Lower leg skin (tissue), 4 donors: ENCODE measurements at places on chromosomes 6 and 20.
A peak's percentile ranks its signal among the peaks of the same experiment; 100 is the strongest.

DNA sequence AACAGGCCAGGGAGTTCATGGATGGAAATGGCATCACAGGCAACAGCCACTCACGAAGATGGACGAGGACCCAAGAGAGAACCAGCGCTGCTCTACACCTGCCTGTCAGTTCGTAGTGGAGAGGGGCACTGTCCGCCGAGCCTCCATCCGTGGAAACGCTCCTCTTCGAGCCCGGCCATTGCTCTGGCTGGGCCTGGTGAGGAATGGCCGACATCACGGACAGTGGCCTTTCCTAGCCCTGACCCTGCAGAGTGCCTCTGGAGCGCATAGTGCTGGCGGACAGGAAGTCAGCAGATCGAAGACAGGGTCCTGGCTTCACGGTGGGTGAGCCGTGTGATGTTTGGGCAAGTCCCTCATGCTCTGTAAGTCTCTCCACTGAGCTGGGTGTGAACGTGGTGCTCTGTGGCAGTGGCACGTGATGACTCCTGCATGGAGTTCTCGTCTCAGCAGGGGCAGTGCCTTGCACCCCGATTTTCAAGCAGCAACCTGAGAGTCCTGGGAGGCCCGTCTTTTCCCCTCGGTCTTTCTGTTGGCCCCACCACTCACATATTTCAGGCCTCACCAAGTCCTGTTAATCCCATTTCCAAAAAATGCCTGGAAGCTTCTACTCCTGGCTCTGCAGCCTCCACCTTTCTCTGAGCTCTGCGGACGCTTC, 214.4 kb downstream of the ERMARD start:
- DNase-seq: peak; percentile 59

DNA sequence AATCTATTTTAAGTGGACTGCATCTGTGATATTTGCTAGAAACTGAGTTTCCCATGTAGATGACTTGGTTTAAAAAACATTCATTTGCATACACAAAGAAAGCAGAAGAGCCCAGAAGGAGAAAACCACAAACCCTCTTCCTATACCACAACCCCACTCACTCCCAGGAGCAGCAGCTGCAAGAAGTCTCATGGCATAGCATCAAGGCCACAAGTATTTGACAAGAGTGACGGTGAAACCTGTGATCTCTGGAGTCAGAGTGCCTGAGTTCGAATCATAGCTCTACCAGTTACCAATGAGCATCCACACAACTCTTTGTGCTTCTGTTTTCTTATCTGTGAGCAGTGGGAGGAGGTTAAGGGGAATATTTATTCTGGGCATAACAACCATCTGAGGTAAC, 44.7 kb upstream of the SIRPG start:
- DNase-seq: no peak

DNA sequence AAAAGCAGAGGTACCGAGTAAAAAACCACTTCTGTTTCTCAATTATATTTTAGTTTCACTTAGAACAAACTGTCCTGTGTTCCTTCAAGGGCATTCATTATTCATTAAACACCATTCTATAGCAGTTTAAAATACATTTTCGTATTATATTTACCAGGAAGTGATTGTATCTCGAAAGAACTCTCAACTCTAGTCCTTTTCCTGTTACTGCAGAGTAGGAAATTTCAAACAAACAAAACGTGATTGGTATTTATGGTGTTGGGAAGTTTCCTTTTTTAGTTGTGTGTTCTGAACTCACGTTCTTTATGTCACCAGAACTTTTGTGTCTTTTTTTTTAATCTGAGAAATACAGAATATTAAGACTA, 139.5 kb upstream of the BTBD3 start:
- DNase-seq: no peak

DNA sequence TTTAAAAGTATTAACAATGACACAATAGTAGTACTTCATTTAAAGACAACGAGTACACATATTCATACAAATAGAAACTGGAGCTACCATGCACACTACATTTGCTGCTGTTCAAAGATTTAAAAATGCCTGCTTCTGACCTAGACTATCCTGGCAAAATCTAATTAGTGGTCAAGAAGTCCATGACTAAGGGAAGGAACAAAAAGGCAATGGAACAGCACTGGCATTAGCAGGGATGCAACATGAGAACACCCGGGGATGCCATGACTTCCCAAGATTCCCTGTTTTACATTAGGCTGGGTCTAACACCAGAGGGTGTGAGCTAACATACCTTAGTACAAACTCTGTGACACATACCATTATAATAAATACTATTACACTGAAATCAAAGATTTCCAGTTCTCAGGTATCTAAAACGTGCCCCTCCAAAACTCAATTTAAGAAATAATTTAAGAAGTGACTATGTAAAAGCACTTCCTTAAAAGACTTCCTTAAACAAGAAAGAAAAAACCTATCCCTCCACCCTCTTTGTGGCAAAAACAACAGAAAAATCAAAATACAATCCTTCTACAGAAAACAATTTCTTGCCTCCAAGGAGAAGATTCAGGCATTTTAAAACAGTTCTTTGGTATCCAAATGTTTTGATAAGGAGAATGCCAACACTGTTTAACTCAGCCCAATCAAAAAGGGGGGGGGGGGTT, 25.5 kb downstream of the CHD6 start:
- DNase-seq: no peak

DNA sequence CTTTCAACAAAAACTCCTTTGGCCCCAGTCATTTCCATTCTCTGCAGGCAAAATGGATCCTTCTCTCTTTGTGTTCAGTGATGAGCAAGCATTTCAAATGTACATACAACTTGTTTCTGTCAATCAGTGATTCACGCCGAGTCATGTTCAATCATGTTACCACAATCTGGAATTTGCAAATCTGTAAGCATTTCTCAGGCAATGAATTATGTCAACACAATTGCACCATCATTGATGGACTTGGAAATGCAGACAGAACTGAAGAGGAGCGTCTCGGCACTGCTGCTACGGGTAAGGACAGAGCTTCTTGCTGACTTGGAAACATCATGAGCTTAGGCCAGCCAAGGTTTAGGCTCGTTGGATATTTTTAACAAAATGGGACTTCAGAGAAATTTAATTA, 132.8 kb upstream of the AGPAT4 start:
- DNase-seq: no peak

DNA sequence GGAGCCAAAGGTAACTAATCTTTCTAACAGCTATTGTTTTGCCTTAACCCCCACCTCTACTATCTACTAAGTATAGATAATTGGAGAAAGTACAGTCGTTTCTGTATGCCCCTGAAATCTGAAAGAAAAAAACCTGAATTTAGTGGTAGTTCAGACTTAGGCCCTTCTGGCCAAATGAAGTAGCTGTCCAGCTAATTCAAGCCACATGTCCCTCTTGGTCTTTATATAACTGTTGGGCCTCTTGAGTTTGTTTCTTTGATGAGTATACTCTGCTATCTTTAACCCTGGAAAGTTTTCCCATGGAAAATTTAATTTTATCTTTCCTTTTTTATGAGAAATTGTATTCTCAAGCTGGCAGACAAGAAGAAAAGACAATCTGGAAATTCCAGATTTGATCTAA, 73.0 kb upstream of the FAM8A1 start:
- DNase-seq: no peak

- no peak for DNase-seq
Observed at GRCh38 chr20:44395461-44396340, 40.2 kb downstream of the HNF4A start.

DNA sequence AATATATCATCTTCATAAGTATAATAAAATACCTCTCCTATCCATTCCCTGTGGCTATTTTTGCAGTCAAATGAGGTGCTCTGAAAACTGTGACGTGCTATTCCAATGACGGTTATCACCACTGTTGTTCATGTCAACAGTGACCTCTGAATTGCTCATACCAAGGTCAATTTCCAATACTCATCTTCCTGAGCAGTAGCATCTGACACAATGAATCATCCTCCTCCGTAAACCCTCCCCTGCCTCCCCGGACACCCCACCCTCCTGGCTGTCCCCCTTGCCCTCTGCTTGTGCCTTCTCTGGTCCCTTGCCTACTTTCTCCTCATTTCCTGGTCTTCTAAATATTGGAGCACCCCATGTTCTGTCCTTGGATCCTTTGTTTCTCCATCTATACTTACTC, 77.7 kb upstream of the SLC22A23 start:
- DNase-seq: no peak

- DNase-seq: no peak
Observed at GRCh38 chr20:19368351-19368750, 155.9 kb downstream of the SLC24A3 start.

DNA sequence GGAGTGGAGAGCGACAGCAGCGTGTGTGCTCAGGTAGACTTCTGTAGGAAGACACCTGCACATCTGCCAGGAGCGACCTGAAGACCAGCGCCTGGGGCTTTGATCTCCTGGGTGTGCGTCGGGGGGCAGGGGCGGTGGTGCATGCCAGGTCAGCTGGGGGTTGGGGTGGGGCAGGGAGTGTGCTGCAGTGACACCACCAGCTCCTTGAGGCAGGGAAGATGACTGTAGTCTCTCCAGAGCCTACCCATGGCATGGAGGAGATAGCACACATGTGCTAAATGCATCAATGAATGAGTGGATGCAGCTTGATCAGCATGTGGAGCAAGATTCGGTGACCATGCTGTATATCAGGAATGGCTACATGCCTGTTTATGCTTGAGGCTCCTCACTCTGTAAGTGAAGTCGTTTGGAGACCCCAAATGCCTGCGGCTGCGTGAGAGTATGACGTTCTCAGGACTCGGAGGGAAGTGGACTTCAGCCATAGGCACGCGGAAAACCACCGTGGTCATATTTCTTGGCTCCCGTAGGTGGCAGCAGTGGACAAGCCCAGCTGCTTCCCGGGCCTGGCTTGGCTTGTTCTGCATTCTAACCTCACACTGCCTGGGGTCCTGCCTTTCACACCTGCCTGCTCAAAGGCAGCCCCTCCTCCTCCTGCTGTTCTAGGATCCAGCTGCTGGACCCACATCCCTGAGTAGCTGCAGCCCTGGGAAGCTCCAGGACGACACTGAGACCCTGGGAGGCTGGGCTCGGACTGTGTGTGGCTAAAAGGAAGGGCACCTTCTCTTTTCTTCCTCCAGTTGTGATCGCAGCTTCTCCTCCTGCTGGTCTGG, 39.4 kb upstream of the KCNK16 start:
- peak; percentile 40 for DNase-seq

- no peak for DNase-seq
Observed at GRCh38 chr20:21520702-21521595, 7.1 kb upstream of the NKX2-2 start.

DNA sequence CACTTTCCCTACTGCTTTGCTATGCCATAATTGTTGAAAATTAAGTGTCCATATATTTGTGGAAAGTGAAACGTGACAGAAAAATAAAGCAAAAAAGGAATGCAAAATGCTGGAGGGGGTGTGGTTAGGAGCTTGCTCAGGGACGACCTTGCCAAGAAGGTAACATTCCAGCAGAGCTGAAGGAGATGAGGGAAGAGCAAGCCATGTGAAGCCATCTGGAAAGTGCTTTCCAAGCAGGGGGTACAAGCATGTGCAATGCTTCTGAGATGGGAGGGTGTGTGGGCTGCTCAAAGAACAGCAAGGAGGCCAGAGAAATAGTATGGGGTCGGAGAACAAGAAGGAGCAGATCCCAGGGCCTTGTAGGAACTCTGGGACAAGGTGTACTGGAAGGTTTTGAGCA, 161.7 kb downstream of the ISM1 start:
- no peak for DNase-seq

GRCh38 chr6:138498629-138499302, 528 bp downstream of the NHSL1 start:
- DNase-seq: no peak

DNA sequence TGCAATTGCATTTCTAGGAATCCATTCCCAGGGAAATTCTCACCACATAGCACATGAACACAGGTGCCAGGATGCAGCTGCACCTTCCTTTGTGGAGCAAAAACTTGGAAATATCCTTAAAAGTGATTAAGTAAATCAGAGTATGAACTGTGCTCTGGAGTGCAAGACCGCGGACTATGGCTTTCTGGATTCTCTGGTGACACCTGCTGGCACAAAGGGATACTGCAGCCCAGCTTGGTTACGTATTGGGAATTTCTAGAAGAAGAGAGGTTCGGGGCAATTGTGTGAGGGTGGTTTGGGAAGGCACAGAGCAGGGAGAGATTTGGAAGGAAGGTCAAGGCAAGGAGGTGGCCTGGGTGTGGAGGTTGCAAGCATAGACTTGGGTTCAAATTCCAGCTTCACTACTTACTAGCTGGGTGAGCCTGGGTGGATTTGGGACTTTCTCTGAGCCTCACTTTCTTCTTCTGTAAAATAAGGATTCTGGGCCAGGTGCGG, 15.9 kb upstream of the PEDS1 start:
- DNase-seq: peak; percentile 97

- DNase-seq: no peak
Observed at GRCh38 chr6:31190488-31190887, 20.0 kb upstream of the POU5F1 start.

GRCh38 chr6:144936764-144937163, 651.6 kb downstream of the UTRN start:
- no peak for DNase-seq

DNA sequence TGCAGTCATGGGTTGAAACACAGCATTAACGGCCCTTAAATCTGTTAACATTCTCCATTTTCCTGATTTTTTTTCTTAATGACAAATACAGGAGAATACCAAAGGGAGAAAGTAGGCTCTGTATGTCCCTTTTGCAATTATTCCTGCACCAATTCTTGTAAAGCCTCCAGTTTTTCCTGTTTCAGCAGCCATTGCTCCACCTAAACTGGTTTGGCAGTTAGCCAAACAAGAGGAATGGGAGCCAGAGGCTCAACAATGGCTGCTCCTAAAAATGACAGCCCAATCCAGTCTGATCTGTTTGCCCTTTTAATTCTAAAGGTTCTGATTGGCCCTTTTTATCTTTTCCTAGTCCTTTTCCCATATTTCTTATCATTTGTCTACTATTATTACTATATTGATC, 284.2 kb upstream of the SGK1 start:
- DNase-seq: no peak

DNA sequence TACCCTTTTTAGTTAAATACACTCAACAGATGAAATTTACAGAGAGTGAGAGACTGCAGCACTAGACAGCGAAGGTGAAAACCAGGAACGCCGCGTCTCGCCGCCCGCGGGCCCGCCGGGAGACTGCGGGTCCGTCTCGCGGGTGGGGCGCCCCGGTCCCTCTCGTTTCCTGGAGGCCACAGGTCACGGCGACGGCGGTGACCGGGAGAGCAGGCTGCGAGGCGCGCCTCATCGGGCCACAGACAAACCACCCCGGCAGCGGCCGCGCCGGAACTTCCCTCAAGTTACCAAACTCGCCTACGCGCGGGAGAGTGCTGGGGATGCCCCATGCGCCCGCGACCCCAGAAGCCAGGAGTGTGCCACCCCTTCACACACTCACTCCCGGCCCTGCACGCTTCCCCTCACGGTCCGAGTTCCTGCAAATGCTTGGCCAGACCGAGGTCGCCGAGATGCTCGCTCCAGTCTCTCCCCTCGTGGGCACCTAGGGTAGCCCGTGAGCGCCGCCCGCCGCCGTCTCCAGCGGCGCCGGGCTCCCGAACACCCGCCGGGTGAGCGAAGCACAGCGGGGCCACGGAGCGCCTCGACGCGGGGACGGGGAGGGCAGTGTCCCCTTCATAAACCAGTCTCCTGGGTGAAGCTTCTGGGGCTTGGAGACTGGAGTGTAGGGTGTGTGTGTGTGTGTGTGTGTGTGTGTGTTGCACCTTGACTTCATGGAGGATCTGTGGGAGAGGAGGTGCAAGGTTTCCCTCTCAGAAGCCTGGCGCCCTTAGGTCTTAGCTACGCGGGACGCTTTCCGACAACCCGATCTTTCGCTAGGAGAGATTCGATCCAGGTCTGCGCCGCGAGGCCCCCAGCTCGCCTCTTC, 1.4 kb downstream of the BACH2 start:
- peak; percentile 29 for DNase-seq
